Activated CD4-positive, alpha-beta T cell treated with anti-CD3 and anti-CD28 coated beads for 36 hours (primary cell): ENCODE measurements at places on chromosomes 5 and 9.
A peak's percentile ranks its signal among the peaks of the same experiment; 100 is the strongest.

- H3K4me1 ChIP-seq, result no peaks in the 10 kb centered on the region
- no peaks in the 10 kb centered on the region for H3K36me3 ChIP-seq
- H3K4me3 ChIP-seq, result no peak overlapping the region
- DNase-seq, result no peak
Observed at GRCh38 chr5:148002451-148002850, 61.3 kb upstream of the SPINK5 start.

- no peaks in the 10 kb centered on the region for H3K36me3 ChIP-seq
- no peaks in the 10 kb centered on the region for H3K4me1 ChIP-seq
- no peaks in the 10 kb centered on the region for H3K27me3 ChIP-seq
Observed at GRCh38 chr5:58136406-58136805, 323.5 kb downstream of the PLK2 start.

DNA sequence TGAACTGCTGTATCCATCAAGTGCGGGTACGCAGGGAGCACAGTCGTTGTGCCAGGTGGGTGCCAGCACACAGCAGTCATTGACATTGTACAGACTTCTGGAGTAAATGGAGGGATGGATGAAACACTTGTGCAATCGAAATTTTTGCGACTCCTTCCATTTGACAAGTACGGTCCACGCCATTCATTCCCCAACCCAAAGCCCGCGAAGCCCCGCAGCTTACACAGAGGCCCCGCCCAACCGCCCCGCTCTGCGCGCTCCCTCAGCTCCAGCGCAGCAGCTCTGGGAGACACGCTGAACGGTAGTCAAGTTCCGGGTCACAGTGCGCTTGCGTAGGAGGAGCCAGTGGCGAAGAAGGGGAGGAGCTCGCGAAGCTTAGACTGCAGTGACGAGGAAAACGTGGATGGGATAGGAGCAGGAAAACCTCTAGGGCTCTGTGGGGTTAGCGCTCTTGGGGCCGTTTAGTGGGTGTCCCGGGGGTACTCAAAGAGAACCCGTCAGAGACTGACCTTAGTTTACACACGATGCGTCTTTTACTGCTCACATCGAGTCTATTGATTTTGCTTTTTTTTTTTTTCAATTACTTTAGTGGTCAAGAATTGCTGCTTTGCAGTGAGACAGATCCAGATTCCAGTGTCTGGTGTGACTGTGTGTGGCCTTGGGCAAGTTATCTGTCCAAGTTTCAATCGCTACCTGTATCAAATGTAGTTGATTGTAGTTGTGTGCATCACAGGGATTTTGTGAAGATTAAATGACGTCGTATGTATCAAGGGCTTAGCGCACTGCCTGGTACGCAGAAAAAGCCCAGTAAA is 15.3 kb upstream of the MSANTD3 start:
- H3K27me3 ChIP-seq, result peaks cover 14% of the 10 kb centered on the region
- peak overlapping the region; percentile 70 for H3K4me3 ChIP-seq
- H3K36me3 ChIP-seq, result no peaks in the 10 kb centered on the region
- peaks cover 15% of the 10 kb centered on the region for H3K4me1 ChIP-seq
- peak overlapping the region; percentile 74 for H3K27ac ChIP-seq
- peak; percentile 92 for DNase-seq

- H3K27me3 ChIP-seq, result no peaks in the 10 kb centered on the region
- H3K36me3 ChIP-seq, result peaks cover 40% of the 10 kb centered on the region
- no peak for DNase-seq
- peaks cover 75% of the 10 kb centered on the region for H3K4me1 ChIP-seq
Observed at GRCh38 chr5:62326302-62326701, 20.3 kb downstream of the KIF2A start.

- H3K4me1 ChIP-seq, result no peaks in the 10 kb centered on the region
- no peak for DNase-seq
- no peak overlapping the region for H3K27ac ChIP-seq
Observed at GRCh38 chr9:2597483-2597882, 24.1 kb upstream of the VLDLR start.

GRCh38 chr5:91006713-91007112 is 376.4 kb downstream of the ARRDC3 start:
- no peaks in the 10 kb centered on the region for H3K36me3 ChIP-seq
- no peak overlapping the region for H3K27ac ChIP-seq
- DNase-seq, result no peak
- peaks cover 18% of the 10 kb centered on the region for H3K27me3 ChIP-seq
- no peaks in the 10 kb centered on the region for H3K4me1 ChIP-seq
- H3K4me3 ChIP-seq, result no peak overlapping the region

- no peak for DNase-seq
- H3K4me1 ChIP-seq, result peaks cover 27% of the 10 kb centered on the region
- H3K27ac ChIP-seq, result no peak overlapping the region
- H3K27me3 ChIP-seq, result no peaks in the 10 kb centered on the region
Observed at GRCh38 chr9:15421532-15421931, 1.1 kb upstream of the SNAPC3 start.

DNA sequence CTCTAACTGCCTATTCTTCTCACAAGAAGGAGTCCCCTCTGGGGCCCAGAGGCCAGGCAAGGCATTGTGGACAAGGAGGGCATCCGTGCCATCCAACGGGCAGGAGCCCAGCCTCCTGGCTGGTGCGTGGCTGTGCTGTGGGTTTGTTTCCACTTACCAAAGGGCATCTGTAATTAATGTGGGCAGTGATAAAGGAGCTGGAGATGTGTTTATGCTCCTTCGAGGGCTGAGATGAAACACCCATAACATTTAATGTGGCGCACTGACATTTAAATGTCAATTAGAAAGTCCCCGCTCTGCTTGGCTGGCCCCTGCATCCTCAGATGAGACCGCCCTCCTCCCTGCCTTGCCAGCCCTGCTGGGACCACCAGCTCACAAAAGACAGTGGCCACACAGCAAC is 57.1 kb downstream of the KCNIP1 start:
- no peaks in the 10 kb centered on the region for H3K36me3 ChIP-seq
- H3K4me1 ChIP-seq, result no peaks in the 10 kb centered on the region
- H3K4me3 ChIP-seq, result no peak overlapping the region

DNA sequence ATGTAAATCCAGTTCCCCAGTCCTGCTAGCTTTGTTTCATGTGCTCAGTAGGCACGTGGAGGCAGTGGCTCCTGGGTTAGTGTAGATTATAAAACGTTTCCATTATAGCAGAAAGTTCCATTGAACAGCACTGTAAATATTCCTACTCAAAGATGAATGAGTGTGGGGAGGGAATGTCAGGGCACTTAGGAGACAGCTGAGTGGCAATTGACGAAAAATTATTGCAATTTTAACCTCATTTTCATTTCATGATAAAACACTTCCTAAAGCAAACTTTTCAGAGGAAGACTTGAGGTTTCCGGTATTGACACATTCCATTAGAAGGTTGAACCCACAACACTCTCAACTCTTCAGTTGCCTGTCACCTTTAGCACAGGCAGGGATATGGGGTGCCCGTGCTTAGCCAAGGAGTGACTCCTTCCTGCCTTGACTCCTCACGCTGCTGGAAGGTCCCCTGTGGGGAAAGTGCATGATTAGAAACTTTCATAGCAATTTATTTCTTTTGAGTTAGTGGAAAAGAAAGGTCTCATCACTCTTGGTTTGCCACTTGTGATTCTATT is 41.2 kb downstream of the SLC46A2 start:
- peak; percentile 27 for DNase-seq
- H3K27me3 ChIP-seq, result no peaks in the 10 kb centered on the region
- no peak overlapping the region for H3K4me3 ChIP-seq
- no peak overlapping the region for H3K27ac ChIP-seq

GRCh38 chr9:80223897-80224296 is 652.1 kb downstream of the TLE4 start:
- H3K27ac ChIP-seq, result no peak overlapping the region
- no peaks in the 10 kb centered on the region for H3K4me1 ChIP-seq
- no peak for DNase-seq

DNA sequence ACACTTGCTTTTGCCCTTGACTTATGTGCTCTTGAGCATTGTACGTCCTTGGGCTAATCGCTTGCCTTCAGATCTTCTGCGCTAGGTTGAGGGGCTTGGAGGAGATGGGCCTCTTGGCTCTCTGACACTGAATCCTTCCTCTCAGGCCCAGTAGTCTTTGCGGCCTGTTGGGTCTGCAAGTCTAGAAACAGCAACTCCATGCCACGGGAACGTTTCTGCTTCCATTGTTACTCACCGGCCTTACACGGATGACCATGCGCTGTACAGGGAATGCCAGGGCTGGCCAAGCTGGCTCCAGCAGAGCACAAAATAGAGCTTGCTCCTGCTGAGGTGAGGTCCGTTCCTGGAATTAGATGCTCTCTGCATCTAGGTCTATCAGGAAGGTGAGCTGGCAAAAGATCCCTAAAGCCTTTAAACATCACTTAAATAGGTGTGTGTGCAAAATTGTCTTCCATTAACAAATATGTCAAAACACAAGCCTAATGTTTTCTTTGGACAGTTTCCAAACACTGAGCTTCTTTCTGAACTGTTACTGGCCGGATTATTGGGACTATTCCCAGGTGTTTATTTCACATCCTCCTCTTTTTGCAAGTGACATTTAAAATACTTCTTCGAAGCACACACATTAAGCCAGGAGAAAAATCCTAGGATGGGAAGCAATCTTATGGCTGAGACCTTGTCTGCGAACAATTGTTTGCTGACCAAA is 29.7 kb downstream of the DAPK1 start:
- no peak overlapping the region for H3K27ac ChIP-seq
- DNase-seq, result no peak
- H3K4me1 ChIP-seq, result no peaks in the 10 kb centered on the region
- H3K4me3 ChIP-seq, result no peak overlapping the region
- H3K27me3 ChIP-seq, result peaks cover 2% of the 10 kb centered on the region
- no peaks in the 10 kb centered on the region for H3K36me3 ChIP-seq

DNA sequence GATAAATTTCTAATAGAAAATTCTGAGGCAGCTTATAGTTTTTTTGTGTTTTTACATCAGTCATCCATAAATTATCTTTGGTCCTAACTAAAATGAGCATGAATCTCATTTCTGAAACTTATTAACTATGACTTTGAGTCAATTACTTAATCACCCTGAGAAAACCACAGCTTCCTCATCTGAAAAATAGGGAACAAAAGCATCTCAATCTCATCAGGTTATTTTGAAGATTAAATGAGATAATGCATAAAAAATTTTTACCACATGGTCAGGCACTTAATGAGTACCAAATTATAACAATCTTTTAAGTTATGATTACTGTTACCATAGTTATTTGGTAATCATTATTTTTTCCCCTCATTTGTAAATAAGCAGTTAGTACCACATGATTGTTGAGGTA is 279.1 kb downstream of the MAST4 start:
- DNase-seq, result no peak
- H3K27ac ChIP-seq, result no peak overlapping the region
- no peaks in the 10 kb centered on the region for H3K36me3 ChIP-seq
- H3K4me3 ChIP-seq, result no peak overlapping the region
- H3K4me1 ChIP-seq, result peaks cover 8% of the 10 kb centered on the region

- H3K36me3 ChIP-seq, result no peaks in the 10 kb centered on the region
- H3K4me3 ChIP-seq, result no peak overlapping the region
- no peaks in the 10 kb centered on the region for H3K4me1 ChIP-seq
- DNase-seq, result no peak
- no peaks in the 10 kb centered on the region for H3K27me3 ChIP-seq
Observed at GRCh38 chr5:145811834-145812625, 23.1 kb downstream of the PRELID2 start.

- H3K27ac ChIP-seq, result no peak overlapping the region
- peaks cover 56% of the 10 kb centered on the region for H3K36me3 ChIP-seq
- no peaks in the 10 kb centered on the region for H3K27me3 ChIP-seq
Observed at GRCh38 chr5:1808439-1808838, 7.2 kb downstream of the NDUFS6 start.

- no peaks in the 10 kb centered on the region for H3K36me3 ChIP-seq
- H3K4me3 ChIP-seq, result peak overlapping the region; percentile 42
- DNase-seq, result peak; percentile 81
- H3K27ac ChIP-seq, result no peak overlapping the region
- H3K27me3 ChIP-seq, result peaks cover 35% of the 10 kb centered on the region
Observed at GRCh38 chr5:17216176-17216973, 1.1 kb upstream of the BASP1 start.

DNA sequence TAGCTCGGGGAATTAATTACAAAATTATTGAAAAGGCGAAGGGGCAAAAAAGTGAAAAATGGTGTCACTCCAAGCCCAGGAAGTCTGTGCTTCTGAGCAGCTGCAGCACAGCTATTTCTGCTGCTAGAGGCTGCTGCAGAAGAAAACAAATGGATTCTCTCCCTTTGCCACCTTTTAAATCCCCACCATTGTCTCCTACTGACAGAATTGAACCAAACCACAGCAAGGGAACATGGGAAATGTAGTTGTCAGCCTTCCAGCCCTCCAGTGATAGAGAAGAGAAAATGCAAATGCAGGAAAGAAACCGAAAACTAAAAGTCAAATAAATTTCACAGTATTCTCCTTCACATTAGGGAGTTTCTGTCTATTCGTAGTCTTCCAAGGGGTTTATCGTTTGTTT is 33.4 kb upstream of the CDC42SE2 start:
- peaks cover 10% of the 10 kb centered on the region for H3K4me1 ChIP-seq
- no peaks in the 10 kb centered on the region for H3K36me3 ChIP-seq

DNA sequence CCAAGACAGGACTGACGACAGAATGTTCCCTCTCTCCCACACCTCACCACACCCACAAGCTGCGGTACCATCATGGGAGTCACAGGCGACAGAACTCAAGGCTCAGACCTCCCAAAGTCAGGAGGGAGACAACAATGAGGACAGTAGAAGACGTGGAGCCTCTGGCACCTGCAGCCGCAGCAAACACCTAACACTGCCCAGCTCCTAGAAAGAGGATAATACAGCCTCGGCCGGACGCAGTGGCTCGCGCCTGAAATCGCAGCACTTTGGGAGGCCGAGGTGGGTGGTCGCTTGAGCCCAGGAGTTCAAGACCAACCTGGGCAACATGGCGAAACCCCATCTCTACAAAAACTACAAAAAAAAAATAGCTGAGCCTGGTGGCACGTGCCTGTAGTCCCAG is 13.2 kb upstream of the PRDM12 start:
- no peaks in the 10 kb centered on the region for H3K4me1 ChIP-seq
- H3K4me3 ChIP-seq, result no peak overlapping the region
- H3K27ac ChIP-seq, result no peak overlapping the region
- no peaks in the 10 kb centered on the region for H3K36me3 ChIP-seq
- H3K27me3 ChIP-seq, result peaks cover 18% of the 10 kb centered on the region

GRCh38 chr5:6780802-6781391 is 67.7 kb downstream of the TENT4A start:
- no peak overlapping the region for H3K4me3 ChIP-seq
- H3K27me3 ChIP-seq, result peaks cover 2% of the 10 kb centered on the region
- DNase-seq, result peak; percentile 64
- no peak overlapping the region for H3K27ac ChIP-seq
- no peaks in the 10 kb centered on the region for H3K4me1 ChIP-seq

- H3K27ac ChIP-seq, result no peak overlapping the region
- peaks cover 75% of the 10 kb centered on the region for H3K27me3 ChIP-seq
- peak; percentile 22 for DNase-seq
- H3K36me3 ChIP-seq, result peaks cover 4% of the 10 kb centered on the region
- H3K4me3 ChIP-seq, result peak overlapping the region; percentile 39
Observed at GRCh38 chr9:37034938-37035647, 1.0 kb upstream of the PAX5 start.

- H3K27ac ChIP-seq, result peak overlapping the region; percentile 37
- H3K36me3 ChIP-seq, result peaks cover 26% of the 10 kb centered on the region
- H3K4me1 ChIP-seq, result peaks cover 2% of the 10 kb centered on the region
- no peaks in the 10 kb centered on the region for H3K27me3 ChIP-seq
- DNase-seq, result no peak
Observed at GRCh38 chr5:176959051-176959450, 47.5 kb downstream of the UIMC1 start.
